ENCODE measurements at places on chromosomes 2 and 18.

DNA sequence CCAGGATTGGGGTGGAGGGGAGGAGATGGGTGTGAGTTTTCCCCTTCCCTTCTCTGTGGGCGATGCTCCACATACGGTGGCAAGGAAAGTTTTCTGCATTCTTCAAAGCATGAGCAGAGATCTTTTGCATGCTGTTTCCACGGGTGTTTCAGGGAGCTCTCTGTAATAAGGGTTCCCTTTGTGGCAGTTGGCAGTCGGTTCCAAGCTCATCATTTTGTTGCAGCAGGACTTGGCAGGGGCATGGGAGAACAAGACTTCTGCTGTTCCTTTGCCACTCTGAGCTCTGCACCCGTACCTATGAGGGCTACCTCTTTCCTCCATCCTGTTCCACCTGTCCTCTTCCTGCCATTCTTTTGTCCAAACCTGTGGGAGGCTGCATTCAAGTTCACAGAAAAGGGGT is 71.3 kb upstream of the SPRED2 start:
- DNase-seq = no peak

DNA sequence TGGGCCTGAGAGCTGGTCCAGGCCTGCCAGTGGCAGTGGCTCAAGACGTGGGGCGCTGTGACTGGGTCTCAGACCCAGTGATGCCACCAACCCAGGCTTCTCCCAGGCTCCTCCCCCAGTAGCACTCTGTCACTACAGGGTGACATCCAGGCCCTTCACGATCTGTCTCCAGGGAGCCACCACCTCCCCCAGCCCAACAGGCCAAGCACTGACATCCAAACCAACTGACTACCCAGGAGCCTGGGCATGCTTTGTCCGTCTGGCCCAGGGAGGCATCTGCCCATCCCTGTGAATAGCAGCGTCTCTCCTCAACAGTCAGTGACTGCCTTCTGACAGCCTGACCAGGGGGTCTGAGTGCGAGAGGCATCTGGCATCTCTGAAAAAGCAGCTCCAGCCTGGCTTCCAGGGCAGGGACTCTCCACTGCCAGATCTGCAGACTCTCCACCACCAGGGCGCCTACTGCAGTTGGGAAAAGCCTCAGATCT is 13.0 kb downstream of the TEX44 start:
- no peak for DNase-seq

DNA sequence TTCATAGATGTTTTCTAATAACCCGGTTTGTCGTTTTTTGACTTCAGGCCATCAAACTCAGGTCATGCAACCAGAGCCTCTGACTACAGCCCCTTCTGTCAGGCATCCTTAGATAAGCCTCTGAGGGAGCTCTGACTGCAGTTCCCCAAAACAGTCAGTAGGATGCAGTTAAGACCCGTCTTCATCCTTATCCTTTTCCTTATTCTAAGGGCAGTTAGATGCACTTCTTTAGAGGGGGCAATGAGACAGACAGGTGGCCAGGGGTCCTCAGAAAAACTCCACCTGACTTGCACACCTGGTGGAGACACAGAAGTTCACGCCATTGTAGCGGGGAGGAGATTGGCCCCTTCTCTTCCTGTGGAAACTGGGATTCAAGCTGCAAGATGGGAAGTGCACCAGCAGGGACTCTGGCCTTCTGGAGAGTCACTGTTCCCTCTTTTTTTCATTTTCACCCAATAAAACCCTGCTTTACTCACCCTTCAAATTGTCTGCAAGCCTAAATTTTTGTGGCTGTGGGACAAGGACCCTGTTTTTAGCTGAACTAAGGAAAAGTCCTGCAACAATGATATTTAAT is 104.8 kb upstream of the TFPI start:
- DNase-seq = no peak

DNA sequence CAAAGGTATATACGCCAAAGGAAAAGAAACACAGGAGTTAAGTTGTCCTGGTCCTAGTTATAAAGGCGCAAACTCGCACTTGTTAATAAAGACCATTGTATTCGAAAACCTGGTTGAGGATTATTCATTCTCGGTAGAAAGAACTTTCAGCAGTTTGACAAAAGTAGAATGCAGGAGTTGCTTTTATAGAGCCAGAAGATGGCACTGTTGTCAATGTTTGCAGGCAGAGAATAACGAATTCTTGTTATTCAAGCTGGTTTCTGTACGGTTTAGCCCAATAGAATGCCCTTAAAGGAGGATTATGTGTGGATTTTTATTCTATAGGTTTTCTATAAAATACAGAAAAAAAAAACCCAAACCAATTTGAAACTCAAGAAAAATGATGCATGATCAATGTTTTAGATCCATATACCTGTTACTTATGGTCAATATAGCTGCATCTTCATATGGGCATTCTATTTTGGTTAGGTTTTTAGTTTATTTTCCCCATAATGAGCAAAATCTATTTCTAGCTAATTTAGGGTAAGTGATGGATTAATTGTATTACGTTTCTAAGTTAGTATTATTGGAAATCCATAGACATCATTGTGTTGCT is 510.3 kb downstream of the PLCL1 start:
- no peak for DNase-seq

DNA sequence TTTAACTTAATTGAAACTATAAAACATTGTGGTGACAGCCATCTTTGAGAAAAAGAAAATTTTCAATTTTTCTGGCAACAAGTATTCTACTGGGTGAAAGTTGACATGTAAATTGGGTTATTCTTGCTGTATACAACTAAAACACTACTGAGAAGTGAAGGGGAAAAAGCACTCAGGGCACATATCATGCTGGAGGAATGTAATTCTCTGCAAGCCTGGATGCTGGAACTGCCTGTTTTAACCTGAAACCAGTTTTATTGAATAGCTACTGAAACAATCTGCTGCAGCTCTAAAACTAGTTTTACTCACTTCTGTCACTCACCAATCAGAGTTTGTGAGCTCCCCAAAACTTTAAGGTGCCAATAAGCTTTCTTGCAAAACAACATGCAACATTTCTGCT is 1136.0 kb downstream of the LRP1B start:
- no peak for DNase-seq

GRCh38 chr2:119478188-119478977 is 45.9 kb downstream of the SCTR start:
- no peak for DNase-seq

DNA sequence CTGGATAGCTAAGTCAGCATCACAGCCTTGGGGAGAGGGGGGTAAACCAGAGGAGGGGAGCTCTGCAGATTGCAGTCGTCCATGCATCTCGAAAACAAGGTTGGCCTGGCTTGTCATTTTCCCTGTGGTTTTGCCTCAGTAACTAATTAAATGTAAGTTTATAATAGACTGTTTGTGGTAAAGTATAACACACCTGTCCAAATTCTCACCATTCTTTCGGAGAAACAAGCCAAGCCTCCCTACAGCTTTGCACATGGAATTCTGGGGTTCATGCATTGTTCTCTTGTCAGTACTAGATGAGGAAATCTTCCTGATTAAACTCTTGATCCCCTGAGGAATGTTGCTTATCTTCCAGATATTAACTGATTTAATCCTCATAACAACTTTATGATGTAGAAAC is 1065.2 kb upstream of the FAM98A start:
- DNase-seq = no peak

DNA sequence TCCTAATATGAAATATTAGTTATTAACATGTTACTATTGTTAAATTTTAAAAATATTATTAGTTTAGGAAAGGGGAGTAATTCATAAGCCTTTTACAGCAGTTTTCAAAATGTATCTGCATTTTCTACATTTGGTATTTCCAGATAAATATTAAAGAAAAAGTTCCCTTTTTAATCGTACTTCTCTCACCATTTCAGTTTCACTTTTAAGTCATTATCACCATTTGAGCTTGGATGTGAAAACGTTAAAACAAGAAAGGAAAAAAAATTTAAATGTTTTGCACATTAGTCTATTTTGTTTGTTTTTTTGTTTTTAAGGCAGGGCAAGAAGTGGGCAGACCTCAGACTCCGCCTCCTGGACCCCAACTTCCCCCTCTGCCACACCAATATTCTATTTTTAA is 3.3 kb upstream of the SRSF7 start:
- DNase-seq = no peak

- peak; percentile 70 for DNase-seq
These were observed at the start of the genes HYCC2 and NDUFB3 for GRCh38 chr2:201071479-201072200. TSS of gene HYCC2 (minus strand) at chr2:201071671. CDS start at chr2:201024009, 47,662 bp downstream. TSS of gene NDUFB3 (plus strand) at chr2:201072001. CDS start at chr2:201078883, 6,882 bp downstream.

DNA sequence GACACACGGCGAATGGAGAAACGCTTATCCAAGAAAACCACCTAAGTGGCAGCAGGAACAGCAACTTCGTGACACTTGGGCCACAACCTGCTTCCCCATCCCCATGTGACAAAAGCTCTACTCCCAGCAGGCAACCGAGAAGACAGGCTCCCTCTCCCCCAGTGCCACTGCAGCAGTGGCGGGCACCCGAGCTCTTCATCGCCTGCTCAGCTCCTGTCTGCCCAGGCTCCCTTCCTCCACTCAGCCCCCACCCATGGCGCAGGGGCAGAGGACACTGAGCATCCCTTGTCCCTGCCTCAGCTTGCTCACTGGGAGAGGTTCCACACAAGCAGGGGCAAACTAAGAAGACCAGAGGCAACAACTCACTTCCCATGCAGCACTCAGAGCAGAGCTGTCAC is 22.9 kb downstream of the SLC66A2 start:
- no peak for DNase-seq

DNA sequence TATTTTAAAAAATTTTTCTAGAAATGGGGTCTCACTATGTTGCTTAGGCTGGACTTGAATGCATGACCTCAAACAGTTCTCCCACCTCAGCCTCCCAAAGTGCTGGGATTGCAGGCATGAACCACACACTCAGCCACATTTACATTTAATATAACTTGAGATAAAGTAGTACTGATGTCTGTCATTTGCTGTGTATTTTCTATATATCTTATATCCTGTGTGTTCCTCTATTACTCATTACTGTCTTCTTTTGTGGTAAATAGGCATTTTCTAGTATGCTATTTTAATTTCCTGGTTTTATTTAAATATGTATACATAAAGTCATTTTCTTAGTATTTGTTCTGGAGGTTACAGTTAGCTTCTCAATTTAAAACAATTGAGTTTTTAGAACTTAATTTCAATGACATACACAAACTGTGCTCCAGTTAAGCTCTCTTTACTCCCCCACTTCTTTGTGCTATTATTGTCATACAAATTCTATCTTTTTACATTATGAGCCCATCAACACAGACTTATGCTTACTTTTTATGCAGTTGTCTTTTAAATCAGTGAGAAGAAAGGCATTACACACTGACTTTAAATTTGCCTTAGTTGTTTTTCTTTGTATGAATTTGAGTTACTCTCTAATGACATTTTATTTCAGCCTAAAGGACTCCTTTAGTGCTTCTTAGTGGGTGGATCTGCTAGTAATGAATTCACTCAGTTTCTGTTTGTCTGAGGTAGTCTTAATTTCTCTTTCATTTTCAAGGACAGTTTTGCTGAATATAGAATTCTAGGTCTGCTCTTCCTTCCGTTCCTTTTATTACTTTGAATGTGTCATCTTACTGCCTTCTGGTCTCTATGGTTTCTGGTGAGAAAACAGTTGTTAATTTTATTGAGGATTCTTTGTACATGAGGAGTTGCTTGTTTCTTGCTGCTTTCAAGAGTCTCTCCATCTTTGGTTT is 6.2 kb upstream of the INPP4A start:
- no peak for DNase-seq

DNA sequence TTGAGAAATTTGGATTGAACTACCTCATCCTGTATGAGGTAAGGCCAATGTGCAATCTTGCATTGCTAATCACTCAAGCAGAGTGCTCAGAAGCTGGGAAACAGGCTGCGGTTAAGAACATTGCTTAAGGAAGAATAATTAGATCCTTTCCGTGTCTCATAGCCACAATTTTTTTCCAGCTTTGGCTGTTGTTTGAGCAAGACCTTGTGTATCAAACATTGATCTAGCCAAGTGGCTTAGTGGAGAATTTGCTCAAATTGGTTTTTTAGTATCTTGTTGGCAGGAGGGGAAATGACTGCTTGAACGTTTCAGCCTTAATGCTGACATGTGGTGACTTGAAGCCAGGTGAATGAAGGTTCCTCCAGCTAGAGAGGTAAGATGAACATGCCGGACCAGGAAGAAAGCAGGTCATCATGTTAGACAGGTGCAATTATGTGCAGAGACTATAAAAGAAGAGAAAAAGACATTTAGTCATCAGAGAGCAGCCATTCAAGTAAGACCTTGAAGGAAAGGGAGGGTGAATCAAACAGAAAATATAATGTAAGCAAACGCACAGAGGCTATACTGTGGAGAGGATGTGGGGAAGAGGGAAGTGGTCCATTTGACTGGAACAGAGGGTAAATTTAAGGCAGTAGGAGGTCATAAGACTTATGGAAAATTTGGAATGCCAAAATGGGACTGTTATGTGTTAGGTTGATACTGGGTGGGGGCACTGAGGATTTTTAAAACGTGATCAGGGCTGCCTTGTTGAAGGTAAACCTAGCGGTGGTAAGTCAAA is 98.9 kb upstream of the CYP1B1 start:
- no peak for DNase-seq

GRCh38 chr18:54958704-54959625 is at the start of gene CCDC68:
TSS of gene CCDC68 (minus strand) at chr18:54959461. CDS start at chr18:54942791, 16,670 bp downstream.
- no peak for DNase-seq

DNA sequence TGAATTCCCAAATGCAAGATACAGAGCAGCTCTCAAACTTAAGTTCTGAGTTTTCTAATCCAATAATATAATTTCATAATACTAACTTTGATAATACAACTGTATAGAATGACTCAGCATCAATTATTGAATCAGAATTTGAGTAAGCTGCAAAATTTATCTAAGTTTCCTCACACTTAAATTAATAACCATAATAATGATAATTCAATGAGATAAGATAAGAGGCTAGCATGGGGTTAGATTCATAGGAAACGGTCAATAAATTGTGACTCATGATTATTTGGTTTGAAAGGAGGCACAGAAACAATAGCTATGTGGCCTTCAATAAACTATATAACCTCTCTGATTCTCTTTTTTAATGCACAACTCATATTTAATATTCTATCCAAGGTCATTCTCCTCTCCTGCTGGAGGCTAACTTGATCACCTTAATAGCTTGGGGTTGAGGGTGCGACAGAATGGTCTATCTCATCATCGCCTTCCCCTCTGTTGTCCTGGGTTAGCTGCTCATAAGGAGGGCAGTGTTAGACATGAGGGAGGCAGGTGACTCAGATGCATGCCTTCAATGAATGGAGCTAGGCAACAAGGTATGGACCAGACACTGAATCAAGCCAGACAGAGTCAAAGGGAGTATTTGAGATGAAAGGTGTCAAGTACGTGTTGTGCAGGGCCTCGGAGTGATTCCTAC is 36.2 kb upstream of the BMP10 start:
- DNase-seq = no peak

DNA sequence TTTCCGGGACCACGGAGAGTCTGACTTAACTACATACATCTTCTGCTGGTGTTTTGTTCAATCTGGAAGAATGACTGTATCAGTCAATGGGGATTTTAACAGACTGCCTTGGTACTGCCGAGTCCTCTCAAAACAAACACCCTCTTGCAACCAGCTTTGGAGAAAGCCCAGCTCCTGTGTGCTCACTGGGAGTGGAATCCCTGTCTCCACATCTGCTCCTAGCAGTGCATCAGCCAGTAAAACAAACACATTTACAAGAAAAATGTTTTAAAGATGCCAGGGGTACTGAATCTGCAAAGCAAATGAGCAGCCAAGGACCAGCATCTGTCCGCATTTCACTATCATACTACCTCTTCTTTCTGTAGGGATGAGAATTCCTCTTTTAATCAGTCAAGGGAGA is 23.1 kb downstream of the ICOS start:
- DNase-seq = no peak

- DNase-seq = no peak
These were observed 64.7 kb upstream of the MGAT5 start for GRCh38 chr2:134189009-134189720.

GRCh38 chr2:242035858-242036652 is 166.5 kb downstream of the RTP5 start:
- DNase-seq = no peak

Data from NCI-H187 (cell line).